ENCODE measurements at places on chromosomes 11 and 22.

DNA sequence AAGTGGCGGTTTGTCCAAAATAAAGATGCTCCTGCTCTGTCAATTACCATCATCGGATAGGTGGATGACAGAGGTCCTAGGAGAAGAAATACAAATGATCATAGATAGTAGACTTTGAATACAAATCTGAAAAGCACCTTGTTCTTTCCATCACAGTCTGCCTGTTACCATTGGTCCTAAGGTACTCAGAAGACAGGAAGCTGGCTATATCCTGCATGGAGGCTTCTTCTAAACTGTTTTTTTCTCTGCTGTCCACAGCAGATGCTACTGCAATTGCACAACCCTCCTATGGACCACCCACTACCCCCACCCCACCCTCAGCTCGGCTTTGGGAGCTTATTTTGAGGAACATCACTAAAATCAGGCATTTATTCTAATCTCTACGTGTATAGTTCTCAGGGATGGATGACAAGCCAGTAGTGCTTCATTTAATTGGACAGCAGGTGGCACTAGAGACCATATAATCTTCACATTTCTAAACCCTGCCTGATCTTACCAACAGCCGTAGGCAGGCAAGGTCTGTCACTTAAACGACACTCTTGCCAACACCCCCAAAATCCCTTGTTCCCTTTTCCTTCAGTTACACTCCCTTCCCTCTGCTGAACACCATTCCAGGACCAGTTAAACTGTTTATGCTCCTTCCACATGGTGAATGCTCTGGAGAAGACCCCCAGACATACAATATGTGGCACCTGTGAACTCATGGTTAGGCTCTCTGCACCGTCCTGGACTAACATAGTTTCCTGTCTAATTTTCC is 6.6 kb upstream of the PTS start:
- peak; percentile 26 for DNase-seq

DNA sequence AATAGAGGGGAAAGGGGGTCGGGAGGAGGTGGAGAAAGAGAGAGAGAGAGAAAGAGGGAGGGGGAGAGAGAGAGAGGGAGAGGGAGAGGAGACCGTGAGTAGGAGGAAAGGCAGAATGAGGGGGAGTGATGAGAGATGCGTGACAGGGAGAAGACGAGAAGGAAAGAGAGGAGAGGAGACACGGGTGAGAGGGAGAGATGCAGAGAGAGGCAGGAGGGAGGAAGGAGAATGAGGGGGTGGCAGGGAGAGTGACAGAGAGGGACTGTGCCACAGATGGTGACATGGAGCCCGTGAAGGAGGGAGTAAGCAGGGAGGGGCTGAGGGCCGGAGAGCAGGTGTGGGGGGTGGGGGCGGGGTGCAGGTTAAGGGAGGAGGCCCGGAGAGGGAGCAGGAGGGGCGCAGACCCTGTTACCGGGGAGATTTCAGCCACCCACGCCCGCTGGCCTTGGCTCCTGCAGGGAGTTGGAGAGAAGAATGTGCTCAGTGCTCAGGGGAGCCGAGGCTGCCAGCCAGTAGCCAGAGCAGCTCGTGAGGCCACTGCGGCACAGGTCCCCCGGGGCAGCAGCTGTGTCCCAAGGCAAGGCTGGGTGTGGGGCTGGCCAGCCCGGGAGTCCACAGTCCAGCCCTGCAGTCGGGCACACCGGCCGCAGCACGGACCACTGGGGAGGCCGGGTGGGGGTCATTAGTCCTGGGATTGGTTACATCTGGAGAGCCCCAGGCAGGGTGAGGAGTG is at the start of gene SSTR3:
Gene SSTR3, minus strand, starts transcription at position 304 of the 733 bp plus-strand sequence. CDS start 4,674 bp downstream, outside the sequence.
- DNase-seq: no peak

DNA sequence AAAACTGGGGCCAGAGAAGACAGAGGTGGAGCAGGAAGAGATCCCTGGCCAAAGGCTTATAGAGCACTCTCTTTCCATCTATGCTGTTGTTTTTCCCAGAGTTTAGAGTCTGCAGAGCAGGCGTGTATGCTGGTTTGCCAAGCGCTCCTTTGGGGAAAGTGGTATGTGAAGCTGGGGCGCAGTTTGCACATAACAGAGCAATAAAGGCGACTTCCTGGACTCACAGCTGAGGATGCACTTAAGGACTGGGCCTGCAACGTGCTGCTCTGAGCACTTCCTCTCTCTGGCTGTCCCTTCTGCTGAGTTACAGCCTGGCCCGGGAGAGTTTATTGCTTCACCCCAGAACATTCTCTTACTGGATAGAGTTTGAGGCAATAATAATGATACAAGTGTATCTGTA is 41.7 kb downstream of the THAP12 start:
- no peak for DNase-seq

DNA sequence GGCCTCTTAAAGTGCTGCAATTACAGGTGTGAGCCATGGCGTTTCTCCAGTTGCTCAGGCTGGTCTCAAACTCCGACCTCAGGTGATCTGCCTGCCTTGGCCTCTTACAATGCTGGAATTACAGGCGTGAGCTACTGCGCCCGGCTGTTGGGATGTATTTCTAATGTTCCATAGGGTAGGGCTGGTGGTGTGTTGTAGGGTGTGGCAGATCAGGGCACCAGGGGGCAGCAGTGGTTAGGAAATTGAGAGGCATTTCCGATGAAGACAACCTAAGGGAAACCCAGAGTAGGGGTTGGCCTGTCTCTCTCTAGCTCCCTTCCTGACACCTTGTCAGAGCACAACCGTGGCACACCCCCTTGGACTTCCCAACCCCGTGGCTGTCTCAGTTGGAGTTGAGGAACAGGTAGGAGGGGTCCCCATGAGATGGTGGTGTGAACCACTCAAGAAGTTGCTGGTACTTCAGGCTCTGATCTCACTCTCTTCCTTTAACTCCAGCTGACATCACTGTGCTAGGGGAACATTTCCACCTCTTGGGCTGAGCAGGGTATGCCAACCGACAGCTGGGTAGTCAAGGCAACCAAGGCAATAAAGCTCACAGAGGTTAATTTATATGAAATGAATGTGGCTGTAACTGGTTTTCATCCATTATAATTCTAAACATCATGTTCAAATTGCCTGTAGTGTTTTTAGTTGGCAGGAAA is 33.0 kb downstream of the YWHAH start:
- peak; percentile 26 for DNase-seq

GRCh38 chr11:102467080-102467708 is 14.6 kb upstream of the TMEM123 start:
- DNase-seq: no peak
